H54 (cell line): ENCODE measurements at places on chromosomes 11 and 22.

- no peak for DNase-seq
These were observed 88.4 kb downstream of the GRIK4 start for GRCh38 chr11:120599816-120600420.

DNA sequence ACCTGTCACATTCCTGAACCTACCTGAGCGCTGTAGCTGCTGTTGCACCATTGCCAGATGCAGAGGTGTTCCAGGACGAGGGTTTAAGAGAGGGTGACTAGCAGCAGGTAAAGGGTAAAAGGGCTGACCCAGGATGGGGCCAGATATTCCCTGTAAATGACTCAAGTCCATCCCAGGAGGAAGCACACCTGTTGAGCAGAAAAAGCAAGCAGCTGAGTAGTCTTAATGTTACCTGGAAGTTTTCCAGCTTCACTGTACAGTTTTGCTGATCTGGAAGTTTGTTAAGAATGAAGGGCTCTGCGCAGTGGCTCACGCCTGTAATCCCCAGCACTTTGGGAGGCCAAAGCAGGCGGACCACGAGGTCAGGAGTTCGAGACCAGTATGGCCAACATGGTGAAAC, 41.3 kb downstream of the DRG1 start:
- no peak for DNase-seq

DNA sequence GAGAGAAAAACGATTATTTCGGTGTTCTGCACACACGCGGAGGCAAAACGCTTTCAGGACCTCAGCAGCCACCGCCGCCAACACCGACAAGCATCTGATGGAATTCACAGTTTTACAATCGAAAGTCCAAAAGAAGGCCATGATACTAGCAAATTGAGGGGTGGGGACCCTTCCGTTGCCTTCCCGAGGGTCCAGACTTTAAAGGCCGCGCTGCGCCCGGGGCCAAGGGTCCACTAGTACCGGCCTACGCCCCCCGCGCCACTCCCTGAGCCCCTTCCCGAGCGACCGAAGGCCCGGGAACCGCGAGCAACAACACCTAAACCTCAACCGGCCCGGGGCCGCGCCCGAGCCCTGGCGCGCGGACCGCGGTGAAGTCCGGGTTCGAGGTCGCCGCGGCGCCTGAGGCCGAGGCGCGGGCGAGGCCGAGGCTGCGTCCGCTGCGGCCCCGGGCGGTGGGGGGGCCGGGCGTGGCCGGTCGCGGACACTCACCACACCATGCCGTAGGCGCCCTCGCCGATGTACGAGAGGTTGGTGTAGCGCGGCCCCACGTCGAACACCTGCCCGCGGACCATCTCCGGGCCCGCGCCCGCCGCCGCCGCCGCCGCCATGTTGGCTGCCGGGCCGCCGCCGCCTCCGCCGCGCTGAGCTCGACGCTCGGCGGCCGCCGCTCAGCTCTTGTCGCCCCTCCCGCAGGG, 465 bp downstream of the MAPK1 start:
- DNase-seq, result peak; percentile 12

- no peak for DNase-seq
These were observed 5.0 kb downstream of the TIMM10B start for GRCh38 chr11:6486256-6486655.

- no peak for DNase-seq
These were observed 43.8 kb downstream of the FBLN1 start for GRCh38 chr22:45546333-45547015.

DNA sequence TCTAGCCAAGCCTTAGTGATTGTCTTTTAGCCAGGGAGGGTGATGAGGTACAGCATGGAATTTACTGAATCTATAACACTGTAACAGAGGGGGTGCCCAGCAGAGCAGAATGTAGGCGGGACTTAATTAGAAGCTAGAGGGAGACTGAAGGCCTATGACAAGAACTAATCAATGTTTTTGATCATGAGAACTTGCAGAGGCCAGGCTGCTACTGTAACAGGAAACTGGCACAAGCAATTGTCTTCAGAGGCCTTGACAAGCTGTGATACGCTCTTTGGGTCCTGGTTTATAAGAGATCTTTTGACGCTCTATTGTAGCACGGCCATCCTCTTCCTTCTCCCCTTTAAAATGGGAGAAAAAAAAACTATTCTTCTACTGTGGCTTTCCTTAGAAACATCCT, 1297.3 kb downstream of the JRKL start:
- DNase-seq, result no peak

GRCh38 chr22:30314915-30315314, 11.8 kb downstream of the TBC1D10A start:
- no peak for DNase-seq

GRCh38 chr11:13450832-13451397, 12.1 kb downstream of the BTBD10 start:
- DNase-seq, result no peak

- no peak for DNase-seq
These were observed 255.1 kb downstream of the TTC28 start for GRCh38 chr22:28424427-28425080.

DNA sequence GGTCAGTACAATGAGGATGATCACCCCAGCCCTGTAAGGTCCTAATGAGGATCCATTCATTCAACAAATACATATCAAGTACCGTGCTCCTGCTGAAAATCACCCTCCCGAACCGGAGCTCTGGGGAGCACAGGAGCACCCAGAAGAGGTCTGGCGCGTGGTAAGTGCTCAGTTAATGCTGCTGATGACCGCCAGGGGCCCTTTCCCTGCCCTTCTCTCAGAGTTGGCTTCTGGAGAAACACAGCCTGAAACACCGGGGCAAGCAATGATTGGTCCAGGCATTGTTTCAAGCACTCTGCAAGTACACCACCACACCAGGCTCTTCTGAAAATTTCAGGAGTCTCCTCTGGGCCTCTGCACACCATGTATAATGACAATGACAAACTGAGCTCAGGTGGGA, 3.8 kb upstream of the CCDC86 start:
- DNase-seq, result no peak

DNA sequence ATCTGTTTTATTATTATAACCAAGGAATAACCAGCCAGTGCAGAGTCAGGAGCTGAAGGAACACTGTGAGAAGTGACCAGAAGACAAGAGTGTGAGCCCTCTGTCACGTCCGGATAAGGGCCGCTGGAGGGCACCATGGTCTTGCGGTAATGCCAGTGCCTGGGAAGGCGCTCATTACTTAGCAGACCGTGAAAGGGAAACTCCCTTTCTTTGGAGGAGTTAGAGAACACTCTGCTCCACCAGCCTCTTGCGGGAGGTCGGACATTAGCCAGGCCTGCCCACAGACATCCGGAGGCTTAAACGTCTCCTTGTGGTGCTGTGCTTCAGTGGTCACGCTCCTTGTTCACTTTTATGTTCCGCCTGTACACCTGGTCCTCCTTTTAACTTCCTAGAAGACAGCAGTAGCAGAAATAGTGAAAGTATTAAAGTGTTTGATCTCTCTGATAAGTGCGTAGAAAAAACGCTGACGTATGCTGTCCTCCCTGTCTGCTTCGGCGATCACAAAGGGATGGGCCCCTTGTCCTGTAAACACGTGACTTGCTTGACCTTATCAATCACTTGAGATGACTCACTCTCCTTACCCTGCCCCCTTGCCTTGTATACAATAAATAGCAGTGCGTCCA, 120.6 kb upstream of the LMO1 start:
- no peak for DNase-seq

- DNase-seq, result no peak
These were observed 64.3 kb upstream of the RASD2 start for GRCh38 chr22:35476341-35476740.

- DNase-seq, result no peak
These were observed 9.2 kb upstream of the TSKU start for GRCh38 chr11:76773921-76774361.

DNA sequence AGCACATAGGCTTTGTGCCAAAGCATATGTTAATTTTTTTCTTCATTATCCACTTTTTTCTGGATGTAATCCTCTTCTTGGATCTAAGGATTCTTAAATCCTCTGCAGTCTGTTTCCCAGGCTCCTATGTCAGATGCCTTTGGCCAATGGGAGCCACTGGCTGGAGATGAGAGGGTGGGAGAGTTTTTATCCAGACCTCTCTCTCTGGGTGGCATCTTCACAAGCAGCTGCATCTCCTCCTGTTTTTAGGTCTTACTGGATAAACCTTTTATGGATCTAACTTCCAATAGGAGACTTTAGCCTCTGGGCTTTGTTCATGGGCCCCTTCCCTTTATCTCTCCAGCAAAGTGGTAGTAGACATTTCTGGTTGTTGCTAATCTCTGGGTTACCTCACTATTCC, 22.4 kb upstream of the MPPED2 start:
- DNase-seq, result no peak

GRCh38 chr11:9613830-9614762, 40.6 kb downstream of the WEE1 start:
- DNase-seq, result peak; percentile 89

DNA sequence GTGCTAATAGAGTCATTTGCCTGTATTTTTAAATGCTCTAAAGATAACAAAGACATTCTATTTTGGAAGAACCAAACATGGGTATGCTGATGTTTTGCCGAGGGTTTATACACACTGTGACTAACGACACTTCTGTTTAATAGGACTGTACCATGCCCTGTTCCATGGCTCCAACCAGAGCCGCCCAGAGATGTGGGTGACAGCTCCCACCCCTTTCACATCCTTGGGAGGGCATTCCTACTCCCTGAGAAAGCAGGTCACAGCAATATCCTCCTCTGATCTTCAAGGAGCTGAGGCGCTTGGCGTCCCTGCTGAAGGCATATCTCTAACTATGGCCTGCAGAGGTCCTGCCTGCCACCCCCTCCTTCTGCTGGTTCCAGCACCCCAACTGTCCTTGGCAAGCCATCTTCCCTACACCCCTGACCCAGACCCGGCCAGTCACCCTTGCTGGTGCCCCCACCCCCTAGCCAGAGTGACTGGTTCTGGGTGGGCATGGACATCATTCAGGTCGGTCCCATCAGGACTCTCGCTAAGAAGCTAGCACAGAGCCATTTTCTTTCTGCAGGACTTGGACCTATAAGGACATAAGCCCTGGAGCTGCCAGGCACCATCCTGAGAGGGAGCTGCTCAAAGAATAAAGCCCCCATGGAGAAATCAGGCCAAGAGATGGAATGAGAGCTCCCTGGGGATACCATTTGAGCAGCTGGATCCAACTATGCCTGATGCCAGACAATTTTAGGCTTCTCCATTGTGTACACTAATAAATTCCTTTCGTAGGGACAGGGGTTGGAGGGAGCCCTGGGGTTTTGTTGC, 381.3 kb downstream of the CTTN start:
- DNase-seq, result no peak

DNA sequence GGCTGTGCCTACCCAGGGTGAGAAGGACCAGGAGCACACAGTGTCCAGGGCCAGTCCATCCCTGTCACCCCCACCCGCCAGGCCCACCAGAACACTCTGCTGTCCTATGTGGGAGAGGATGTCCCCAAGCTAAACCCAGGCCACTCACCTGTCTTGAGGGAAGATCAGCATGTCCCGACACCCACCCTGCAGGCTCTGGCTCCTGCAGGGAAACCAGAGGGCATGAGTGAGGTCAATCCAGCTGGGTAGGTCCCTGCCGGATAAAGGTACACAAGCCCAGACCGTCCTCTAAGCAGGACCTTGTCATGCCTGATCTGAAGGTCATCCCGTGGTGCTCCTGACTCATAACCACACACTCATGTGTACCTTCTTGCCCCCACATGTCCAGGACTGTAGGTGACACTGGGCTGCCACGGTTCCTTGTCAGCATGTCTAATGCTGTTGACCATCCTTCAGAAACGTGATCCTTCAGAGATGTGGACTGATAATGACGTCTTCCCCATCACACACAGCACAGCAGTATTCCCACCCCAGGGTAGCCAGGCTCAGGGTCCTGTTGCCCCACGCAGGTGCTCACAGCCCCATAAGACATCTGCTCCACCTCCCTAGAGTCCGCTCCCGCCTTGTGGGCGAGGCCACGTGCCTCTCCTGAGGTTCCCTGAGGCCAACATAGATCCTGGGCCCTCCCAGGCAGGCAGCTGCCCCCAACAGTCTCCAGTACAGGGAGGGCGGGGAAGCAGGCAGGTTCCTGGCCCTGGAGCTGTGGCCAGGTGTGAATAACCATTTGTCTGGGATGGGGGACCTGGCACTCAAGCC, 6.1 kb downstream of the ARVCF start:
- no peak for DNase-seq

DNA sequence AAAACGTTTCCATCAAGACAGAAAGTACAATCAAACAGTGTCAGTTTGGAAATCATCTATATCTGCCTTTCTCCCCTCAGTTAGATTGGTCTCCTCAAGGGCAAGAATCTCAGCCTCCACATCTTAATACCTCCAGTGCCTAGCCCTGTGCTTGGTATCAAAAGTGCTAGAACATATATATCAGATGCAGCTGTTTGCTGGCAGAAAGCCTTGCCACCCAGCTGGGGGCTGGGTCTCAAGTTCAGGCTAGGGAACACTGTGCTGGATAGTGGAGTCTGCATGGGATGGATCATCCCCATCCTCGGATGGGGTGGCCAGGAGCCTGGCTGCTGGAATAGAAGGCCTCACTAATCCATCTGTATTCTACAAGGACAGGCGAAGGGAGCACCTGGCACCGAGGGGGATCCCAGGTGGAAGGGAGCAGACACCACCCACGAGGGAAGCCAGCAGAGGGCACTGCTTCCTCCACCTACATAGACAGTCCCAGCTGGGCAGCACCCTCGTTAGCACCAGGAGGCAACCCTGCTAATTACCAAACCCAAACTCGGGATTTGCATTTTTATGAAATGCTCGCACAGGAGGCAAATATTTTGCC, 602.2 kb downstream of the BUD13 start:
- no peak for DNase-seq

DNA sequence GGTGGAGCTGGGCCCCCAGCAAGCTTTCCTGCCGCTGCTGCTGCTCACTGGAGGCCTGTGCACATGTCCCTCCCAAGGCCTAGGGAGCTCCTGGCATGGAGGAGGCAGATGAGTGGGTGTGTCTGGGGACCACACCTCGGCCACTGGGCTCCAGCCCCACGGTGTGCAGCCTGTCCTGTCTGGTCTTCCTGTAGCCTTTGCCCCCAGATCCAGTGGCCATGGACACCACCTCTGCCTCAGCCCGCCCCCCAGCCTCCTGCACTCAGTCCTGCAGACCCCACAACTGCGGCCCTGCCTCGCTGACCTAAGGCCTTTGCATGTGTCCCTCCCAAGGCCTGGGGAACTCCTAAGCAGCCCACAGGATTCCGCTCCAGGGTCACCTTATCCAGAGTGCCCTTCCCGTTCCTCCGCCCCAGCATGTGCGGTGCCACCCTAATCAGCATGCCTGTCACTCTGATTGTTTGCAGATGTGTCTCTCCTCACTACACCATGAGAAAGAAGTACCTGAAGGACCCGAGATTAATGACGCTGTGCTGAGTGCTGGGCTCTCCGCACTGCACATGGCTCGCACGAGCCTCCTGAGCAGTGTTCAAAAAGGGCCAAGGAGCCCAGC, 8.6 kb downstream of the GAL start:
- DNase-seq, result no peak

DNA sequence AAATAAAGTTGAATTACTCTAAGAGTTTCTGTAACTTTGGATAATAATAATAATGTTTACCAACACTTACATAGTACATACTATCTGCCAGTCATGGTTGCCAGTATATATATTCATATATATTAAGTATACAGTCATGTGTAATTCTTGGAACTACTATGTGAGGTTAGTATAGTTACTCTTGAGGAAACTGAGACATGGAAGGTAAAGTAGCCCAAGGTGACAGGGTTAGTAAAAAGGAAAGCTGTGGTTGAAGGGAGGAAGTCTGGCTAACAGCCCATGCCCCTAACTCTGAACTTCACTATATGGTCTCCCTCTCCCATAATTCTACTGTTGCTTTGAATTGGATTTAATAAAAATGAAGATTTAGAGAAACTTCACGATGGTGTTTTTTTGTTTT, 24.9 kb downstream of the FDX1 start:
- no peak for DNase-seq
